ENCODE measurements at places on chromosomes 6 and 20. TPM values are rescaled to one million over a fixed set of nuclear protein-coding genes. Genes with fewer than 3 reads are reported as not detected.
A peak's percentile ranks its signal among the peaks of the same experiment; 100 is the strongest.

GRCh38 chr6:56808871-56809359 is 146.0 kb upstream of the BEND6 start:
- H3K27ac ChIP-seq = no peak overlapping the region
- H3K4me1 ChIP-seq = no peaks in the 10 kb centered on the region
- H3K27me3 ChIP-seq = no peaks in the 10 kb centered on the region
- H3K4me3 ChIP-seq = no peak overlapping the region
- no peak for DNase-seq
- H3K36me3 ChIP-seq = no peaks in the 10 kb centered on the region

DNA sequence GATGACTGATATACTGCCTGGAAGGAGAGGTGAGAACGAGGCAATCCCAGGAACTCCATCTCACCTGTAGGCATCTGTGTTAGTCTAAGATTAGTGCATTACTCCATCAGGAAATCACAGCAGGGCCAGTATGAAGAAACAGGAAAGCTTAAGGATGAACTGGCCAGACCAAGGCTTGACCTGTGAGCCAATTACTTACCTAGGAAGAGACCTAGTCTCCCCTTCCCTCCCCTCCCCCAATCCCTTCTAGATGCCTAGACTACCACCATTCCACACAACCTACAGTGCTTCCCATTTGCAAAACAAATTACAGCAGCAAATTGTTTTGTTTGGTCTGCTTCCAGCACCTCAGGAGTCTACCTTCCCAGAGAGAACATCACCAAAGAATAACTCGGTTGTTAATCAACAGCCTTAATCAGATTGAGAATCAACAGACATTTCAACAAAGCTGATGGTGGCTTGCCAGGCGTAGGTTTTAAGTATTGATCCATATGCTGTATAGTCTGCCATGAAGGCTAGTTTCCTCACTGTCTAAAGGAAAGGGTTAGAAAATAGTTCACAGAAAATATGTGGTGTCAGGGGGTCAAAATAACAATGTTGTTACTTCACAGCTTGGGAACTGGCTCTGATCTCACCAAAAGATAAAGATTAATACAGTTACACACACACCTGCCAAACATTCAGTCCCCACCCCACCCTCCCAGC is 10.1 kb downstream of the PKHD1 start:
- H3K27ac ChIP-seq = no peak overlapping the region
- no peaks in the 10 kb centered on the region for H3K4me1 ChIP-seq
- no peaks in the 10 kb centered on the region for H3K36me3 ChIP-seq
- no peak overlapping the region for H3K4me3 ChIP-seq
- DNase-seq = no peak
- peaks cover 6% of the 10 kb centered on the region for H3K27me3 ChIP-seq

DNA sequence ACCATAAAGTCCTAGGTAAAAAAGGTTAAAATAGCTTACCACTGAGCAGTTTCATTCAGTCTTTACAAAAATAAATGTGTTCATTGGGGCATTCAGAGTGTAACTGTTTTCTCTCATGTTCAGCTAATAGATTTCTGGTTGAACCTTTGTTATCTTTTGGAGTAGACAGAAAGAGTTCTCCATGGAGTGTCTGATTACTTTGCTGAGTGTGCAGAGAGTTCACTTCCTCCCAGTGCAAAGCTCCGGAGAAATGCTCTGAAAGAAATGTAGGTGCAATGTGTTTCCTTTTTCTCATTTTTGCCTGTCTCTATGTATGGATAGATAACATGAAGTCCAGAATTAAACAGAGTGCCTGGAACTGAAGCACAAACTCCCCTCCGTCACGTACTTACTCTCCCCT is 52.6 kb downstream of the JAG1 start:
- H3K27me3 ChIP-seq = no peaks in the 10 kb centered on the region
- no peak for DNase-seq
- peaks cover 43% of the 10 kb centered on the region for H3K4me1 ChIP-seq
- H3K27ac ChIP-seq = no peak overlapping the region
- H3K4me3 ChIP-seq = no peak overlapping the region
- no peaks in the 10 kb centered on the region for H3K36me3 ChIP-seq

DNA sequence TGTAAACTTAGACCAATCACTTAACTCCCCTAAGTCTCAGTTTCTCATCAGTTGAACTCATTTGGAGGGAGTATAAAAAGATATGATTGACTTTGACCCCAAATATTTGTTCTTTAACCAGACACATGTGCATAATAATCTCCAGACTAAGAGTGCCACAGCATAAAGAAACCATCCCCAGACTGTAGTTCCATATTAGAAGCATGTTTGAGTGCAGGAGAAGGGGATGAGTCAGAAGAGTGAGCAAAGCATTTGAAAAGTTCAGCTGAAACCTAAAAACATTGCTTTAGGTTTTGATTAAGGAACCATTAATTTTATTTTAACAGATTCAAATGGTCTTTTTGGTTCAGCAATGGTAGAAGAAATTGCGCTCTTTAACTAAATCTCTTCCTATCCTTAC is 654.8 kb downstream of the UTRN start:
- H3K27ac ChIP-seq = no peak overlapping the region
- no peaks in the 10 kb centered on the region for H3K27me3 ChIP-seq
- no peak overlapping the region for H3K4me3 ChIP-seq
- DNase-seq = no peak
- H3K36me3 ChIP-seq = no peaks in the 10 kb centered on the region

DNA sequence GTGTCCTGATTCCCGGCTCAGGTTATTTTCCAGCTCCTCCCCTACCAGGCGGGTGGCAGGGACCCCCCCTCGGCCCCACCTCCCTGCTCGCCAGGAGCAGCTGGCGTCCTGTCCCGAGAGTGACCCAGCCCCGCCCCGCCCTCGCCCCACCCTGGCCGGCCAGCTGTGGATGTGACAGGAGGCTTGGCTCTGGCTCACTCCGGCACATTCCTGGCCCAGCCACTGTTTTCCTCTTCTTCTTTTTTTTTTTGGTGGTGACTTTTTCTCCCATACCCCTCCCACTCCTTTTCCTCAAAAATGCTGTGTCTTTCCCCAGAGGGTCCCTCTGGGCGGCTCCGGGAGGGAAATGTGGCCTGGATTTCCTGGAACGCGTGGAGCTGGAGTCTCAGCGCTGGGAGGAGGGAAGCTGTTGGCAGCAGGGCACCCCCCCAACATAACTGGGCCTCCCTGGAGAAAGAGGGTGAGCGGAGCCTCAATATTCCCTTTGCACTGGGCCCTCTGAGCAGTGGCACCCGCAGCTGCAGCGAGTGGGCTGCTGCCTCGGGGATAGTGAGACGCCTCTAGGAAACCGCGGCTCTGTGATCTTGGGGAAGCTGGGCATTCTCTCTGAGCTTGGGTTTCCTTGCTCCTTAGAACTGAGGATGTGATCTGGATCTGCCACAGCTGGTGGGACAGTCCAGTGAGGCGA is 28.3 kb upstream of the CSNK2A1 start:
- no peak overlapping the region for H3K27ac ChIP-seq
- H3K4me1 ChIP-seq = peaks cover 11% of the 10 kb centered on the region

- H3K4me1 ChIP-seq = peaks cover 6% of the 10 kb centered on the region
- H3K27me3 ChIP-seq = peaks cover 5% of the 10 kb centered on the region
- no peak overlapping the region for H3K4me3 ChIP-seq
- DNase-seq = no peak
Measured at GRCh38 chr6:152948150-152948768, 34.6 kb downstream of the FBXO5 start.

- DNase-seq = no peak
- H3K27ac ChIP-seq = peak overlapping the region; percentile 87
- H3K36me3 ChIP-seq = peaks cover 4% of the 10 kb centered on the region
- peak overlapping the region; percentile 90 for H3K4me3 ChIP-seq
- no peaks in the 10 kb centered on the region for H3K27me3 ChIP-seq
Measured at GRCh38 chr6:41896281-41896680, 1.1 kb upstream of the USP49 start.

GRCh38 chr6:44704240-44705150 is 317.0 kb downstream of the CDC5L start:
- H3K27me3 ChIP-seq = no peaks in the 10 kb centered on the region
- H3K4me1 ChIP-seq = no peaks in the 10 kb centered on the region
- no peak overlapping the region for H3K4me3 ChIP-seq

The TTK gene
- total RNA-seq = 6.1 TPM

- no peak for DNase-seq
- no peak overlapping the region for H3K27ac ChIP-seq
- H3K27me3 ChIP-seq = no peaks in the 10 kb centered on the region
- peaks cover 46% of the 10 kb centered on the region for H3K36me3 ChIP-seq
- no peaks in the 10 kb centered on the region for H3K4me1 ChIP-seq
Measured at GRCh38 chr6:42968783-42969182, 8.2 kb downstream of the GNMT start.

DNA sequence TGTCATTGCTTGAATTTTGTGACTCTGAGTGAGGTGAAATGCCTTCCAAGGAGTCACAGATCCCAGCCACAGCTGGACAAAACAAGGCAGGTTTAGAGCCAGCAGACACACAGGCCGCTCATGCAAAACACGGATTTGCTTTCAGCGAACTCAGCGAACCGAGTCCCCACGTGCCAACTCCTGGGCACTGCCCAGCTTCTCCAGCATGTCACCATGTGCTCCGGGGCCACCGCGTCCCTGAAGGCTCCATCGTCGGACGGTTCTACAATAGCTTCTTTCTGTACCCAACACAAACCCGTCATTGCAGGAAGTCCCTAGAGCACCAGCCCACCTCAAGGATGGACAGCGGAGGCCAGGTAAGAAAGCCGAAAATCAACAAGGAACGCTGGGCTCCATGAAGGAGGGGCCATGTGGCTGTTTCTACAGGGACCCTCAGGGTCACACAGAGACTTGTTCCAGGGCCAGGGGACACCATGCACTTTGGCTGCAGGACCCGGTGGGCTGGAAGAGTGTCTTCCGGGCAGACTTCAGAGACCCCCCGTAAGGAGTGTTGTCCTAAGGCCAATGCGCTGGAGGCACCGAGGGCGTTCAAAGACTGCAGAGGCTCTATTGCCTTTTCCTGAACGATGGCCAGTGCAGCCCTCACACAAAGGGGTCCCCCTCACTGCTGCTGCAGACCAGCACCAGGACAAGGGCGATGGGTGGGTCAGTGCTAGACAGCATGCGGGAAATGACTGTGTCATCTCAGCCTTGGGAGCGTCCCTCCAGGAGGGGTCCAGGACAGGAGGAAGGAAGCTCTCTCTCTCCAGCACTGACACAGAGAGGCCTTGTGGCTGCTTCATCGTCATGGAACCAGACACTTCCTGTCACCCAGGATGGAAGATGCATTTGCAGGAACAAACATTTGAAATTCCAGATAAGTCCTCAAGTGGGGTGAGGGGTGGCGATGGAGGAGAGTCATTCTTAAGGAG is 19.8 kb downstream of the DACT2 start:
- H3K36me3 ChIP-seq = no peaks in the 10 kb centered on the region
- no peaks in the 10 kb centered on the region for H3K27me3 ChIP-seq
- H3K4me3 ChIP-seq = no peak overlapping the region
- DNase-seq = no peak

- H3K27ac ChIP-seq = no peak overlapping the region
- H3K36me3 ChIP-seq = no peaks in the 10 kb centered on the region
- no peak overlapping the region for H3K4me3 ChIP-seq
- H3K4me1 ChIP-seq = no peaks in the 10 kb centered on the region
- no peak for DNase-seq
Measured at GRCh38 chr6:2938004-2938631, 33.2 kb downstream of the SERPINB6 start.

The RHAG gene
- total RNA-seq = not detected

GRCh38 chr20:47088335-47088734 is 193.7 kb downstream of the EYA2 start:
- H3K27ac ChIP-seq = no peak overlapping the region
- no peaks in the 10 kb centered on the region for H3K4me1 ChIP-seq
- no peak overlapping the region for H3K4me3 ChIP-seq
- no peaks in the 10 kb centered on the region for H3K27me3 ChIP-seq
- DNase-seq = no peak

DNA sequence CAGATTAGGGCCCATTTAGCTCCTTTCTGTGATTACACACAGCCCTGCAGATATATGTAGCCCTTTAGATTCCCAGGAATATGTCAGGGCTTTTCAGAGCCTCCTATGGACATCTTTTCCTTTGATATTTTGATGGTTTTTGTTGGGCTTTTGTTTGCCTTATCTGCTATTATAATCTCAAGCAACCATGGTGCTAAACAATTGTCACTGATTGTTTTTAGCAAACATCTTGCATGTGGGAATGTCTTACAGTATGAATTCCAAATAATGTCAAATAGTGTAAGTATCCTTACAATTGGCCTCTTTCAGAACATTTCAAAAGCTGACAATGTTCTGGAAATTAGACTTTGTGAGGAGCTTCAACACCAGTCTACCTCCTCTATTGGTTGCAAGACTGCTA is 333.6 kb upstream of the OPRM1 start:
- H3K4me1 ChIP-seq = no peaks in the 10 kb centered on the region
- no peak overlapping the region for H3K27ac ChIP-seq
- DNase-seq = no peak
- no peak overlapping the region for H3K4me3 ChIP-seq

DNA sequence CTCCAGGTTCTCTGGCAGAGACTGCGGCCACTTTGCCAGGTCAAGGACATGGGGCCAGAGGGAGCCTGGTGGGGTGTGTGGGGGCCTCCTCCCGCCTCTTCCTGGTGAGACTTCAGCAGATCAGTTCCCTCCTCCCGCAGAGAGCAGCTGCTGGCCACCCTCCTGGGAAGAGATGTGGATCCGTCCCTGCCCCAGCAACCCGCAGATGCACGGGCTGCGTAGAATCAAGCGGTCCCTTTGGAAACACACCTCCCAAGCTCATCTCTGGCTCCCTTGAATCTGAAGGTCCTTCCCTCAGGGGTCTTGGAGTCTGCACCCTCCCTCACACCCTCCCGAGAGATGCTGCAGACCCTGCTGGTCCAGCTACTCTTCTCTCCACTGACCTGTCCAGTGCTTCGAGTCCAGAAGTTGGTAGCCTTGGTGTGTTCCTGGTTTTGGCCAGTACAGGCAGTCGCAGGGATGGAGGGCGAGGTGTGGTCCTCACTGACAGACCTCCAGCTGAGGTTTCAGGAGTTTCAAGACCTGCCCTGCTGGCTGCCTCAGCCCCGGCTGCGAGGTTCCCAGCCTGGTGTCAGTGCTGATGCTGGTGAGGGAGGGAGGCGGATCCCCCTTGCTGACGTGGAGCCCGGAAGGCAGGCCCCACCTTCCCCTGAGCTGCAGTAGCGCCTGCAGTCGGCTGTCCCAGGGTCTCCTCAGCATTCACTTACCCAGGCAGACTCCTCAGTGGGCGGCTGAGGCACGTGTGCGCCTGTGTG is at the start of gene NPBWR2:
Gene NPBWR2, minus strand, starts transcription at position 585 of the 755 bp plus-strand sequence. CDS start 734 bp downstream, outside the sequence.
- no peak within 1 kb of the TSS for H3K4me3 ChIP-seq
- peak; percentile 67 for DNase-seq
- H3K27ac ChIP-seq = no peak within 1 kb of the TSS
- peaks cover 55% of the 10 kb centered on the region for H3K27me3 ChIP-seq
- no peaks in the 10 kb centered on the region for H3K36me3 ChIP-seq

The PRRT1 gene
- 2.1 TPM for total RNA-seq

- H3K4me1 ChIP-seq = peaks cover 8% of the 10 kb centered on the region
- no peak overlapping the region for H3K27ac ChIP-seq
- H3K27me3 ChIP-seq = no peaks in the 10 kb centered on the region
- H3K36me3 ChIP-seq = no peaks in the 10 kb centered on the region
- H3K4me3 ChIP-seq = no peak overlapping the region
Measured at GRCh38 chr6:11750682-11751081, 27.9 kb downstream of the ADTRP start.

All from suprapubic skin (tissue), 4 donors.